Stimulated activated CD4-positive, alpha-beta T cell treated with anti-CD3 and anti-CD28 coated beads, Interleukin-1b, Interleukin-23, amount 100 ng/mL, for 24 hours (primary cell): ENCODE measurements at places on chromosomes 3 and 15.

DNA sequence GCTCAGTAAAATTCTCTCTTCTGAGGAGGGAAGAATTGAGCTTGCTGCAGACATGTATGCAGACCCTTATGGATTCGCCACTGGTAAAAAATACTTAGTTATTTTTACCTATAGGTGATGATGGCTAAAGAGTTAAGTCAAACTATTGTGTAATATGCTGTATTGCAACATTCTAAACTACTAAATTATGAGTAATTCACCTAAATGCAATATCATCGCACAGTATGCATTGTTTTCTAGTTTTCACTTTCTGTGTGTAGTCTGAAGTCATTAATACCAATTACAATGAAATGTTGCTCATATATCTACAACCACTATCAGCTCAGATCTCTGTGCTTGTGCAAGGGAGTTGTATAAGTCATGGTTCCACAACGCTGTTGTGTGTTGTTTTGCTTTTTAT is 48.7 kb upstream of the ROBO2 start:
- no peak for DNase-seq

GRCh38 chr3:21734746-21735145 is 16.3 kb downstream of the ZNF385D start:
- DNase-seq, result no peak

GRCh38 chr3:17138246-17139039 is 253.7 kb downstream of the PLCL2 start:
- no peak for DNase-seq

DNA sequence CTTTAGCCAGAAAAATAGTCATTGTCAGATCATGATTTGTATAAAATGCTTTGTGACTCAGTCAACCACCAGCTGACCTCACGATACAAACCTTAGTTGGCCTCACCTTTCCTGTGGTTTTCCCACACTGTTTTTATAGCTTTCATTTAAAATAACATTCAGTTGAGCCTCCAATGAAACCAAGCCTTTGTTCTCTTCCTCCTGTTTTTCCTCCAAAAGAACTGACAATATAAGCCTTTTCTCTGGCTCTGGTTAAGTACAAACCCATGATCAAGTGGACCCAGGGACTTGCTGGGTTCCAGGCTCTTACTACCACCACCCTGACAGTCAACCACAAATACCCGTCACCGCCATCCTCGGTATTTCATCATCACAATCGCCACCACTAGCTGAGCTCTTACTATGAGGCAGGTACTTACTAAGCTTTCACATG is 81.7 kb downstream of the TAMM41 start:
- no peak for DNase-seq

DNA sequence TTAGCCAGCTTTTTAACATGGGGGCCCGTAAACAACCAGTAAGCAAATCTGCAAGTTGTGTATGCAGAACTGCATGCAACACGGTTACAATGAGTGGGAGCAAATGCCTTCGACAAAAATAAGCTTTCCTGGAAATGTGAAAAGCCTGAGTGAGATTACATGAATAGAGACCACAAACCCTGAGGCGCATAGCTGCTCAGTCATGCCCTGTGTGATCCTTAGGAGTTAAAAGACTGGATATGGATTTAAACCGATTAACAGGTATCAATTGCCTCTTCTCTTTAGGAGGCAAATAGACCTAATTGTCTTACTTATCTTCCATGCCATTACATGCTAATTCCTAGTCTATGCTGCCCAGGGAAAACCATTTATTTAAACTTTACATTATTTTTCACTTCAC is 810.3 kb downstream of the ROBO1 start:
- no peak for DNase-seq

DNA sequence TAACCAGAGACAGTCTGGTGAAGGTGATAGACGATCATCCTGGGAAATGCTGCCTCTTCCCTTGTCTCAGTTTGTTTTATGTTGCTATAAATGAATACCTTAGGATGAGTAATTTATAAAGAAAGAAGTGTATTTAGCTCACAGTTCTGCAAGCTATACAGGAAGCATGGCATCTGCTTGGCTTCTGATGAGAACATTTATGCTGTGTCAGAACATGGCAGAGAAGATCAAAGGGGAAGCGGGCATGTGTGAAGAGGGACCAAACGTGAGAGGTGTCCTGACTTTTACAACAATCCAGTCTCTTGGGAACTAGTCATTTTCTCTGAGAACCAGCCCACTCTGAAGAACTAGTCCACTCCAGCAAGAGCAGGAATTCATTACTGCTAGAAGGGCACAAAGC is 9.6 kb downstream of the CMC1 start:
- no peak for DNase-seq

GRCh38 chr3:51382947-51383578 is 2.0 kb upstream of the MANF start:
- no peak for DNase-seq

- no peak for DNase-seq
Observed at GRCh38 chr15:37765786-37766185, 168.7 kb upstream of the TMCO5A start.

DNA sequence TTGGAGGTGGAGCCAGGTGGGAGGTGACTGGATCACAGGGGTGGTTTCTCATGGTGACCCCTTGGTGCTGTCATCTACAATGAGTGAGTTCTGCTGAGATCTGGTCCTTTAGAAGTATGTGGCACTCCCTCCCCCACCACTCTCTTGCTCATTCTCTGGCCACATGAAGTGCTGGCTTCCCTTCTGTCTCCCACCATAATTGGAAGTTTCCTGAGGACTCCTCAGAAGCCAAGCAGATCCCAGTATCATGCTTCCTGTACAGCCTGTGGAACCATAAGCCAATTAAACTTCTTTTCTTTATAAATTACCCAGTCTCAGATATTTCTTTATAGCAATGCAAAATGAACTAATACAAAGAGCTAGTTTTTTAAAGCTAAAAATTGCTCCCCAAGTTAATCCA is 54.7 kb downstream of the SLC41A3 start:
- no peak for DNase-seq

DNA sequence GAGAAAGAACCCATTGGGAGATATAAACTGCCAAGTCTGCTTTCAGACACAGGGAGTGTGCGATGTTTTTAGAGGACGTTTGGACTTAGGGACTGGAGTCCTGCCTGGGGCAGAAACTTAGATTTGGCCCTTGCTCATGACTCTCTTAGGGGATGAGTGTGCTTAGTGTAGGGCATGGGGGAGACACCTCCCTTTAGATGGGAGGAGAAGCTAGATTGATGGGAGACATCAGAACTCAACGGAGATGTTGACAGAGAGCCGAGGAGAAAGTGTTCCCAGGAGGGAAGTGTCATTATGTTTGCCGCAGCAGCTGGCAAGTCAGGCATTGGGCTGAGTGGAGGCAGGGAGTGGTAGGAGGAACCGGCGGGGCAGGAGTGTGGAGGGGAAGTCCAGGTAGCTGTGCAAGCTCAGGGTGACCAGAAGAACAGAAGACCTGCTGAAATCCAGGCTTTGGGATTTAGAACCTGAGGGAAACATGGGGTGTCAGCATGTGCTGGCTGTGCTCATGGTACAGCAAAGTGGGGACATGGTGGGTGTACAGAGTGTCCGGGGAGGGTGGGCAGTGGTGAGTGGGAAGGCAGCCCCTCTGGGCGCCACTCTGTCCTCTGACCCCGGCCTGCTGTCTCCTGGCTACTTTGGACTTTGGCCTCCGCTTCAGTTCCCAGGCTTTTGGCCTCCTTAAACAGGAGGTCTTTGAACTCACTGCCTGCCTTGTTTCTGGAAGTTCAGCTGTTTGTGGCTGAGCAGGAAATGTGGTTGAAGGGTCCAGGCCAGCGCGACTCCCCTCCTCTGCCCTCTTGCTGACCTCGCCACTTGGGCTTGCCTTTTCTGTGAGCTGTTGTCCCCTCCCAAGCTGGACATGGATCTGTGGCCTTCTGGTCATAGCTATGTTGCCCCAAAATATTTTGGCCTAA is 324.0 kb upstream of the LRRFIP2 start:
- DNase-seq, result no peak

- no peak for DNase-seq
Observed at GRCh38 chr3:97720417-97720816, 44.1 kb upstream of the ARL6 start.

GRCh38 chr3:136931606-136932005 is 26.2 kb upstream of the IL20RB start:
- DNase-seq, result no peak

DNA sequence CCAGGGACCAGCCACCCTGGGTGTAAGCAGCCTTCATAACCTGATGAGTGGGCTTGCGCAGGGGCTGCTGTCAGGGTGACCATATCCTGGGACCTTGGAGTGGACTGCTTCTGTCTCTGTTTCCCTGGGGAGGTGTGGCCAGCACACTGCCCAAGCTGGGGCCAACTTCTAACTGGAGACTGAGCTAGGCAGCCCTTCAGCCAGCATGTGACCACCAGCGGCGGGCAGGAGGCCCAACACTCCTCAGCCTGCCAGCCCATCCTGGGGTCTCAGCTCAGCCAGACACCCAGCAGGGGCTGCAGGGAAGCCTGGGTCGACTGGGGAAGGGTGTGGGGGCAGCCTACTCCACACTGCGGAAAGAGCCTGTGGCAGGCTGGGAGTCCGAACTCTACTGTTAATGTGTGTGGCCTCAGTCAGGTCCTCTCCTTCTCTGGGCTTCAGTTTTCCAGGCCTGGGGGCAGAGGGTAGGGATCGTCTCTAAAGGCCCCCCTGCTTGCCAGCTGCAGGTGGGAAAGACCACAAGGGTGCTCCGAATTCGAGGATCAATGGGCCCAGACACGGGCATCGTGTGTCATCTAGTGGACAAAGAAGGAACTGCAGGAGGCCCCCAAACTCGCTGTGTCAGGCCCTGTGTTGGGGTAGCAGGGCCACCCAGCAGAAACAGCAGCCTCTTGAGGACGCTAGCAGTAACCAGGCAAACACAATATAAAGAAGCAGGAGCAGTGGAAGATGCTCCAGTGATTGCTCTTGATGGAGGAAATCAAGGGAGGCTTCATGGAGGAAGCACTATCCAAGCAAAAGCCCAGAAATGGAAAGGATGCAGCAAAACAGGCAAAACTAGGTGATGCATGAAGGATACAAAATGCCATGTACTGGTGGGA is 2.0 kb upstream of the SEMA3G start:
- DNase-seq, result peak; percentile 64

DNA sequence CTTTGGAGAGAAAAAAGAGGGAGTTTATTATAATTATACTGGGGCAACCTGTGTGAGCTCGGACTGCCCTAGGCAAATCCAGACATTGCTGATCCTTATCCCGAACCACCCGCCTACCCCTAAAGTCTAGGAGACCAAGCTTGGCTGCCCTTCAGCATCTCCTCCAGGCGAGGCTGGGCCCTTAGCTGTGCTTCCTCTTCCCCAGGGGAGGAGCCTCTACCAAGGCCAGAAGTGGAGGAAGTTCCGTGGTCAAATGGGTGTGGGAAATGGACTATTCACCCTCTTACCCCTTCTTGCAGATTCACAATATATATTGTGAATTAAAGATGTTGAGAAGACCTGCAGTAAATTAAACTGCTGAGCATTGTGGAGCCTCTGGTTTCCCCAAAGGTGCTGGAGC is 158.3 kb upstream of the HES1 start:
- DNase-seq, result no peak
